ENCODE measurements at places on chromosomes 3 and 15.

DNA sequence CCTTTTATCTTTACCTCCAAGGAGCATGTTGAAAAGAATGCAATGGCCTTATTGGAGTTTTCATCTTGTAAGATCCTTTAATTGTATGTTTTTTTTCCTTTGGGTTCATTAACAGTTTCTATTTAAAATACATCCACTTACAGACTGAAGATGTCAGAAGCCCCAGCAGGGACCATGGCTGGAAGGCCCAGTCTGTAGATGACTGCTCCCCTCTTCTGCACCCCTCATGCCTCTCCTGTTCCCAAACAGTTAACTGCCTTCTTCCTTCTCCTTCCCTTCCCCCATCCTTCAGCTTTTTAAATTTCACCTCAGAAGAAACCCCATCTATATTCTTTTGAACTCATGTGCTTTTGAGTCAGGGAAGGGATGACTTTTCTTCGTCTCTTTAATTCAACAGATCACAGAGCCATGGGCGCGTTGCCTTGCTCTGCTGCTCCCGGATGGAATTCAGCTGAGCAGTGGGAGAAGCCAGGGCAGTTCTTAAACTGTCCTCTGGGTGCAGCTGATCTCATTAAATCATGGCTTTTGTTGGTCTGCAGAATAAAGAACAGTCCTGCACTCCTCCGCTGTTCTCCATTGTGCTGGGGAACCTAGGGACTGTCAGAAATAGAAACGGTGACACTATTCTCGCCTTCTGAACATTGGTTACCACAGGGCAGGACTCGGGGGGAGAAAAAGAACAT lies 71.5 kb upstream of the EIF1B start:
- peak; percentile 64 for DNase-seq

GRCh38 chr15:77599899-77600298 lies 32.8 kb downstream of the LINGO1 start:
- peak; percentile 73 for DNase-seq

GRCh38 chr15:66733976-66734375 lies 31.9 kb downstream of the SMAD6 start:
- peak; percentile 65 for DNase-seq

GRCh38 chr3:152574461-152575079 lies 260.4 kb upstream of the P2RY1 start:
- DNase-seq, result peak; percentile 87

GRCh38 chr15:52485290-52485689 lies 43.4 kb downstream of the MYO5A start:
- no peak for DNase-seq

DNA sequence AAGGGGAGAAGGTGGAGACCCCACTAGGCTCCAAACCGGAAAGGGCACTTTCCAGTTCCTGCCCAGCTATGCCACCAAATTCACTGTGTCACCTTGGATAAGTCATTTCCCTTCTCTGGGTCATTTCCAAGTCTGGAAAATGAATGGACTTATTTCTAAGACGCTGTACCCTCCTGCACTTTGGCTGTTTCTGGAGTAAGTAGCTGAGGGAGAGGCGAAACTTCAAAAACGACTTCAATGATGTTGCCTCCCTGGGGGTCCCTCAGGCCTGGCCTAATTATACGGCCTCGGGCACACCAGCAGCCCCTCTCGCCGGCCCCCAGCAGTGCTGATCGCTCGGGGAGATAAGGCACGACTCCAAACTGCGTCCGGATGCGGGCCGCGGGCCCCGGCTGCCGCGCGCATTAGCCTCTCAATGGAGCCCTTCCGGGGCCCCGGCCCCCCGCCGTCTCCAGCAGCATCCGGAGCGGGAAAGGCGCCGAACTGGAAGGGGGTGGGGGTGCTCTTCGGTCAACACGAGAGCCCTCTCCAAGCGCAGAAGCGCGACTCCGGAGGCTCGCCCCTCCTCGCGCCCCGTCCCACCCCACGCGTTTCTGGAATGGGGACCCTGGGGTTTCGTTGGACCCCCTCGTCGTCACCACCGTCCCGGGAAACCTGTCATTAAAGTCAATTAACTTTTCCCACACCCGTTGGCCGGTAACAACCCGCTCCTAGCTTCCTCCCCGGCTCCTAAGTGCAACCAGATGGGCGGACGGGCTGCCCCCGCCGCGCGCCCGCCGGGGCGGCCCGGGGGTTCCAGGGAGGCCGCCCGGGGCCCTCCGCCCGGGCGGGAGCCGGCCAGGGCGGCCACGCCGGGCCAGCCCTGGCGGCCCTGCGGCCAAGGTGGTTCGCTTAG lies 4.8 kb downstream of the HES1 start:
- no peak for DNase-seq

- DNase-seq, result no peak
These were observed 41.2 kb downstream of the IMPG2 start for GRCh38 chr3:101279162-101279561.

GRCh38 chr3:150055332-150055731 lies 84.6 kb upstream of the PFN2 start:
- DNase-seq, result no peak

GRCh38 chr3:62261121-62261520 lies 112.2 kb downstream of the FEZF2 start:
- no peak for DNase-seq

DNA sequence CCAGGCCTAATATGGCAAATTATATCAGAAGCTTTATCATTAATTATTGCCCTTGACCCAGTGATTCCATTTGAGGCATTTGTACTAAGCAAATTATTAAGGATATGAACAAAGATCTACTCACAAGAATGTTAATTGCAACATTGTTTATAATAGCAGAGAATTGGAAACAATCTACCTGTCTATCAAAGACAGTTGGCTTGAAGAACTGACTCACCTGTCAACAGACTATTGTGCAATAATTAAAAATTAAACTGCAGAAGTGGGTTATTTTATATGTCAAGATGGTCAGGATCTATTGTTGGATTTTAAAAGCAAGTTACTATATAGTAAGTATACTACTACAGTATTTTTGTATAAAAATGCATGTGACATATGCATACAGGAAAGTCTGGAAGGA lies 6.7 kb upstream of the FETUB start:
- no peak for DNase-seq

DNA sequence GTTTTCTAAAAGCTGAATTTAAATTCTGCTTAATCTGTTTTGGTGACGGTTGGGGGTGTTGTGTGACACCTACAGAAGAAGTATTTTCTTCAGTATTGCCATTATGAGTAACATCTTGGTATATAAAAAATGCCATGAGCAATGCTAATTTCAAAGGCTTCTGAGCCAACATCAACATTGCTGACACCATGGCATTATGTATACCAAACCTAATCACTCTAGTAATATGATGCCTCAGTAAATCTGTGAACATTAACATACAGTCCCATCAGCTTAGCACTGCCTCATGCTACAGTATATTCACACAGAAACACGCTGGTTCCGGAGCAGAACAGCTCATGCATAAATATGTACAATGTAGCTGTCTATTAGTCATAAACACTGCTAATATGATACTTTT lies 75.8 kb downstream of the ZPLD1 start:
- no peak for DNase-seq

DNA sequence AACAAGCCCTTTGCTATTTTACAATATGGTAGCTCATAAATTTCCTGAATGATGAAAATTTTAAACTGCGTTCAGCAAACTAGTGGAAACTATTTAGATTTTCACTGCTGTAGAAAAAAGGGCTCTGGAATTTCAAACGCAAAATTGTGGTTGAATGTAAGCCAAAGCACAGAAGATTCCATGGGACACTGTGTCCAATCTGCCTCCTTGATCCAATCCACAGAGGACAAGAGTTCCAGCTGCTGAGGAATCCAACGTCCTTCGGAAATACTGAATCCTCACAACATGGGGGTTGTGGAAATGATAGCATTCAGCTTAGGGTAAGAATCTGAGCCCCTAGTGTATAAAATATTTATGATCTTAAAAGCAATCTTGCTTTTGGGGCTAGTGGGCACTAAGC lies 161.0 kb downstream of the PLD1 start:
- no peak for DNase-seq

DNA sequence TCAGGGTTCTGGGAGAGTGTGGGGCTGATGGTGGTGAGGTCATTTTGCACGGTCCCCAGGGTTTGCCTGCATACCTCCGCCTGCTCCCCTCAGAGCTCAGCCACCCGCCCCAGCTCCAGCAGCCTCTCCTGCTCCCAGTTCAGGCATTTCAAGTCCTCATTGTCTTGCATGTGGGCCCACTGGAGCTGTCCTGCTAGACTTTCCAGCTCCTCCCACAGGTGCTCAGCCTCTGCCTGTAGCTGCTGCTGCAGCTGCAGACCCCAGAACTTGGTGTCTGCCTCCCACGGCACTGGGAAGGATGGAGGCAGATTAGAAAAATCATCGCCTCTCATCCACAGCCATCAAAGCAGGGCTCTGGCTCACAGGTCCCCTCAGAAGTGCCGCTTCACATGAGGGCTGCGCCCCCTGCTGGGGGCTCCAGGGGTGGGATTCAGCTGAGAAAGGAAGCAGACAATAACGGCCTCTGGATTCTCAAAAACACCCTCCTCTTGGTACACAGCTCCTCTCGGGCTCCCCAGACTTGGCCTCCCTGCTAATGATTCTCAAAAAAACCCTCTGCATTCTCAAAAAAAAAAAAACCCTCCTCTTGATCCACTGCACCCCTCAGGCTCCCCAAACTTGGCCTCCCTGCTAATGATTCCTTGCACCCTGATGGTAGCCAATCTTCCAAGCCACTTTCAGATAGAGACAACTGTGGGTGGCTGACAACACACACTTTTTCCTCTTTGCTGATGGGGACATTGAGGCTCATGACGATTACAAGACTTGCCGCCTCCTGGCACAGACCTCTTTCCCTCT lies 89.3 kb upstream of the C2CD4B start:
- no peak for DNase-seq

- no peak for DNase-seq
These were observed 1455.9 kb downstream of the SI start for GRCh38 chr3:163622384-163622783.

DNA sequence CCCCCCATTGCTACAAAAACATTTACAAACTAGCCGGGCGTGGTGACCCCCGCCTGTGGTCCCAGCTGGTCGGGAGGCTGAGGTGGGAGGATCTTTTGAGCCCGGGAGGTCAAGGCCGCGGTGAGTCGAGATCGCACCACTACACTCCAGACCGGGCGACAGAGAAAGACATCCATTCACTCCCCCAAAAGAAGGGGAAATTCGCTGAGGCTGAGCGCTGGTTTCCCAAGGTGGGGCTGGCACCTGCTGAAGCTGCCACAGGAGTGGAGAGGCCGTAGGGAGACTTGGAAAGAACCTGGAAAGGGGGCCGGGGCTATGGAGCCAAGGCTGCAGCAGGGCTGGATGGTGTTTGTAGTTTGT lies 732 bp upstream of the CRTC3 start:
- no peak for DNase-seq

- DNase-seq, result peak; percentile 36
These were observed 35.2 kb downstream of the NCEH1 start for GRCh38 chr3:172675441-172676193.

- no peak for DNase-seq
These were observed 33.1 kb upstream of the IQCF2 start for GRCh38 chr3:51828297-51828696.

- DNase-seq, result no peak
These were observed 93.6 kb upstream of the FAM174B start for GRCh38 chr15:92749216-92749615.

- DNase-seq, result no peak
These were observed 45.9 kb upstream of the LIMD1 start for GRCh38 chr3:45548681-45549075.

DNA sequence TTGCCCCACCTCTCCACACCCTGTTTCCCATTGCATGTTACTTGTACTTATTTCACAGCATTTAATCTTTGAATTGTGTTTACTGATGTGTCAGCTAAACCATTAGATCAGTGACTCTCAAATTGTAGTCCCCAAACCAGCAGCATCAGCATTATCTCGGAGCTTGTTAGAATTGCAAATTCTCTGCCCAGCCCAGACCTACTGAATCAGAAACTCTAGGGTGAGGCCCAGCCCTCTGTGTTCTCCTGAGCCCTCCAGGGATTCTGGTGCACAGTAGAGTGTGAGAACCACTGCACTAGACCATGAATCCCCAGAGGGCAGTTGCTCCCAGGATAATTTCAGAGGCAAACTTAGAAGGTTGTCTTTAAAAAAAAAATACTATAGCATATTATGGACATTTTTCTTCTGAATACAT lies 13.0 kb downstream of the PLD1 start:
- no peak for DNase-seq

DNA sequence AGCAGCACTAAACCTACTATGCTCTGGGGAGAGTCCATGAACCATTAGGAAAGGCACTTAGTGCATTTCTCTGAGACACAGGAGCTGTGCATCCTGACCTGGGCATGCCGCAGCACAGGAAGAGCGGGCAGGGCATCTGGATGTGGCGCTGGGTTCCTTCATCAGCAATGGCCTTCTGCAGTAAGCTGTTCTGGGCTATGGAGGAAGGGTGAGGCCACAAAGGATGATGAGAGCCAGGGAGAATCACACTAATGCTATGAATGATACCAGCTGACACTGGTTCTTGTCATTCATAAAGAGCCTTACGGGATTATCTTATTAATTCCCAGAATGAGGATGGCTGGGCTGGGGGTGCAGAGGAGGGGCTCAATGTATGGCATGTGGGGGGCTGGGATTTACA lies 12.7 kb upstream of the SCN10A start:
- DNase-seq, result no peak

GRCh38 chr3:186469525-186469924 lies 74.7 kb downstream of the CRYGS start:
- DNase-seq, result no peak

DNA sequence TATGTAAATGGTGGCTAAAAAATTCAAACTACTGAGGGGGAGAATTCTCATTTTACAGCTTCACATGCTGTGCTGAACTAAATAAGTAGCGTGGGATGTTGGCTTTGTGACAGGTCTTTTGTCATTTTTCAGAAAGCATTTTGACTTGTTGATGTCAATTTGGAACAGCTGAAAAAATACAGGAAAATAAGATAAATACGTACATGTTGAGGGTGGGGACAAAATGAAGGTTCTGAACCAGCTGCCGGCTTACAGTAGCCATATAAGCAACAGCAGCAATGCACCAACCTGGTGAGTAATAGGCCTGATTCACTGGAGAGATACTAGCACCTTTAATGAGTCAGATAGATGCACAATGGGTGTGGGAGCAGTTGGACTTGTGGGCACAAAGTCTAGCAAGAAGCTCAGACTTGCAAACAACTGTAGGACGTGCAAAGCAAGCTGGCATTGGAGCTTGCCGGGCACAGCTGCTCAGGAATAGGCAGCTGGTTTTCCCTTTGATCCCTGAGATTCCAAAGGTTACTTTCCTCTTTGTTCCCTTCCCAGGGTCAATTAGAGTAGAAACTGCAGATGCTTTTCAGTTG lies 12.9 kb downstream of the B3GNT5 start:
- DNase-seq, result peak; percentile 56

- DNase-seq, result peak; percentile 97
These were observed 14.9 kb downstream of the PLEKHO2 start for GRCh38 chr15:64856429-64857145.

- DNase-seq, result peak; percentile 60
These were observed 15.5 kb downstream of the TBC1D2B start for GRCh38 chr15:78061963-78062427.

GRCh38 chr15:69456208-69457166 lies 3.9 kb downstream of the RPLP1 start:
- DNase-seq, result no peak

Measured in Ammon's horn (tissue), 1 donor.